Keratinocyte (primary cell): ENCODE measurements at places on chromosomes 7 and 10. TPM values are rescaled to one million over a fixed set of nuclear protein-coding genes. Genes with fewer than 3 reads are reported as not detected.

Gene HMX3
- polyA plus RNA-seq, result not detected in 3 replicates

Gene CDHR3
- 0.32 to 1.2 TPM (median 0.64 TPM) in 3 replicates for polyA plus RNA-seq

Gene ACTR3C
- 1.3 to 2.3 TPM (median 1.7 TPM) in 3 replicates for polyA plus RNA-seq

Gene TCAF1
- polyA plus RNA-seq, result 11.0 to 21.3 TPM (median 13.3 TPM) in 3 replicates

DNA sequence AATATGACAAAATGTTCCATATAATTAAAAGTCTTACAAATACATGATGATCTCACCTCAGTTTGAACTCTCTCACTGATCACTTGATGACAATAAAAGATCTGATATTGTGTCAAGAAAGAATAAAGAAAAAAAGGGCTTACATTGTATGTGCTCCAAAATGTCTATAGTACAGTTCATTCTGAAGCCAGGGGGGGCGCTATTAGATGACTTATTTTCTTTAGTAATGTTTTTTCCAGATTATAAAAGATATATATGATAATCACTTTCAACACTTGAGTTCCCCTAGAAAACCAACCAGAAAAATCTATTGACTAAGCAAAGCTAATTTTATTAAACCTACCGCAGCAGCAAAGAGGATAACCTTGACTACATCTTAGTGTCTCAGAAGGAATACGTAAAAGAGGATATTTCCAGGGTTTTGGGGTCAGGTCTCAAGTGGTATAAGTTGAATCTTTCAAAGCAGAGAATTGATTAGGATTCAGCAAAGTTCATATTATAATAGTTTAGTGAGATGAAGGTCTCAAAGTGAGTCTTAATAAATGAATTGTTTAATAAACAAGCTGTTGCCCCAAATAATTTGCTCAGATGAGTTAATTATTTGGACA is 55.8 kb downstream of the PTN start:
- DNase-seq, result no peak

DNA sequence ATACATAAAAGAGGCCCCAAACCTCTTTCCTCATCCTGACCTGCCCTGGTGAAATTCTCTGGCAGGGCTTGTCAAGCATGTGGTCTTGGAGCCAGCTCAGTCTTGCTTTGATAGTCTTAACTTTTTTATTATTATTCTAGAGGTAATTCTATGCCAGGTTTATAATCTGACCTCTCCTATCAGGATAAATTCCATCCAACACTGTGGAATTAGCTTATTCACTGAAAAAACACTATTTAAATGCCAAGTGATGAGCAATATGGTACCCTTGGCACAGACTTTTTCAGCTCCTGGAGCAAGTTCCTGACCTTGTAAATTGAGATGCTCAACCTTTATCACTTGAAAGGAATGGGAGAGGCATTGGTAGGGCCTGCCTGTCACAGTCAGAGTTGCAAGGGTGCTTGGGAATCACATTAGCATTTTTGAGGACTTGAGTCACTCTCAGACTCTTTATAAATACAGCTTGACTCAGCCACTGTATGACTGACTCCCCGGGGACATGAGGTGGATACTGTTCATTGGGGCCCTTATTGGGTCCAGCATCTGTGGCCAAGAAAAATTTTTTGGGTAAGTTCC is at the start of gene CPA4:
TSS of gene CPA4 (plus strand) at position 480 of the 576 bp plus-strand sequence. CDS start at position 500, 20 bp downstream.
- DNase-seq, result peak; percentile 97

- DNase-seq, result no peak
Observed at GRCh38 chr7:2948749-2949148, 94.9 kb downstream of the CARD11 start.

DNA sequence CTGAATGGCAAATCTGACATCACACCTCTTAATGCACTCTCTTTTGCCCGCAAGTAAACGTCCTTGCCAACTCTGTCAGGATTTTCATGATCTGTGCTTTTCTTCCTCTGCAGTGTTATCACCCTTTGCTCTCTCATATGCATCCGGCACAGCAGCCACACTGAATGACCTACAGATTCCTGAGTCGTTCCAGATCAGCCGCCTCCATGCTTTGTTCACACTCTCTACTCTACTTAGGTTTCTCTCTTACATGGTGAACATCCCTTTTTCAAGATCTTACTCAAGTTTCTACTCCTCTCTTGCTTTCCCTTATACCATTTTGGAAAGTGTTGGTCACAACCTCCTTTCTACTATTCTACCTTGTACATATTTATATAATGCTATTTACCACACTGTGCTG is 127.7 kb upstream of the AOAH start:
- DNase-seq, result no peak

- no peak for DNase-seq
Observed at GRCh38 chr10:32070645-32071044, 14.4 kb upstream of the KIF5B start.

DNA sequence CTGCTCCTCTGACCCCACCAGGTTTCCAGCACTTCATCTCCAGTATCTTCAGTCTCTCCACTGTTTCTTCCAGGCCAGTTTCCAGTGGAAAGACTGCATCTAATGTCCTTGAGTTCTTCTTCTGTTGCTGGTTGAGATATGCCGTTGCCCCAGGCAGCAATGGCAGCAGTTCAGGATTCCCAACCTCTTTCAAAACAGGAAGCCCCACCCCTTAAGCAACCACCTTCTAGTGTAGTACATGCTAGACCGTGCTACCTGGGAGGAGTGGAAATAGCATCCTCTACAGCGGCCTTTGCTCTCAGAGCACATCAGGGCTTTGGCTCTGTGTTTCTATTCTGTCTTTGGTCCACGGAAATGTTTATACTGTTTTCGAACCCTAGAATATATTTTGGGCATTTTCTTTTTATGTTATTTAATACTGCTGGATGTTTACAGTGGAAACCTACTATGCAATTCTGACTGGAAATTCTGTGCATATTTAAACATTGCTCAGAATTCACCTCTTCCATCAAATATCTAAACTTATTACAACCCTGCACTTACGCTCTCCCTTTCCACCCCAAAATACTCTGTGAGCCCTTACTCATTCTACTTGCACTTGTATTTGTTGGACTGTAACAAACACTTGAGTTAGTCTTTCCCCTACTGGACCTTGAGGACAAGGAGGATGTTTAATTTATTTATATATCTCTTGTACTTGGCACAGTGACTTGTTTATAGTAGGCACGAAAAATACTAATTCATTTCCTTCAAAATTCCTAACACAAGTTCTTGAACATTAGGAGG is 8.5 kb upstream of the BPGM start:
- DNase-seq, result peak; percentile 69

DNA sequence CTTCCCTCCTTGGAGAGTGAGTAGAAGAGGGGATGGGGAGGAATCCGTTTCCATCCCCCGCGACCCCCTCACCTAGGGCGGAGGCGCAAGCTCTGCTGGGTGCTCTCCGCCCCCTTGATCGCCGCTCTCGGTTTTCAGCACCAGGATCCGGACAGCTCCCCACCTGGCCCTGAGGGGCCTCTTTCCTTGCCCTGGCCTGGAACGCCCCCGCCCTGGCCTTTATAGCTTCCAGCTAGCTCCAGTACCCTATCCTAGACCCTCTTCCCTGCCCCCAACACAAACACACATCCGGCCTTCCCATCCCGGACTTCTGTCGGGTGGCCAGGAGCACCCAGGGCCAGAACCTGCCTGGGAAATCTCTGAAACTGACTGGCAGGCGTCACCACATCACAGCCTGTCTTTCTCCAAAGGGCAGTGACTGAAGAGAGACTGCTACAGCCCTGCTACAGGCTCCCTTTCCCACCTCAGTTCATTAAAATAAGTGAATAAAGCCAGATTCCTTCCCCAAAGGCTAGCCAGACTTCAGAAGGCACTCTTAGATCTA is 72.3 kb upstream of the LEP start:
- DNase-seq, result no peak

DNA sequence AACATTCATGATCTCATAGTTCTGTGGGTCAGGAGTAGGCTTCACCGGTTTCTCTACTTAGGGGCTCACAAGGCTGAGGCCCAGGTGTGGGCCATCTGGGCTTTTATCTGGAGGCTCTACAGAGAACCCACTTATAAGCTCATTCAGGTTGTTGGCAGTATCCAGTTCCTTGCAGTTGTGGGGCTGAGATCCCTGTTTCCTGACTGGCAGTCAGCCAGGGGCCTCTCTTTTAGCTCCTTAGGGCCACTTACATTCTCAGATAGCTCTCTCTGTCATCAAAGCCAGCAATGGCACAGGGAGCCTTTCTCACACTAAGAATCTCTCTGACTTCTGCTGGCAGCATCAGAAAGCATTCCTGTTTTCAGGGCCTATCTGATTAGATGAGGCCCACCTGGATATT is 18.2 kb upstream of the HECTD2 start:
- no peak for DNase-seq

GRCh38 chr7:105493923-105494315 is 28.2 kb downstream of the PUS7 start:
- no peak for DNase-seq

GRCh38 chr7:151426441-151426903 is 13.5 kb downstream of the CRYGN start:
- DNase-seq, result no peak

DNA sequence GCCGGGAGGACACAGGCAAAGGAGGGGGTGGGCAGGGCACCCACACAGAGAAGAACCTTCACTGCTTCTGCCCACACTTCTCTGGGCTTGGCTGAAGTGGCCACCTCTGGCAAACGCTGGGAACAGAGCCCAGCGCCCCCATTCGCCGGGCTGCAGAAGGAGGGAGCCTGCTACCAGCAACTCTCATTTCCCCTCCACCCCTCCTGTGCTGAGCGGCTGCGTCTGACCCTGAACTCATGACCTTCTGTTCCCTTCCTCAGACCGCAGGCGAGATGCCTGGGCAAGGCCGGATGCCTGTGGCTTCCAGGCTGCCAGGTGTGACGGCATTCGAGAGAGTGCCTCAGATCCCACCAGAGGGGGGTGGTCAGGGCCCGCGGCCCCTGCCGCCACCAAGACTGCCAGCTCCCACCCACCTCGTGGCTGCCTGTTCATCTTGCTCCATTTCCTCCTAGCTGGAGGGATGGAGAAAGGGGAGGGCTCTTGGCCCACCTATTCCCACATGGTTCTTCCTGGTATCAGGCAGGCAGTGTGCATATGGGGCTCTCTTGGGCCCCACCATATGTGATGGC is 19.8 kb downstream of the DNAJB12 start:
- no peak for DNase-seq

- no peak for DNase-seq
Observed at GRCh38 chr10:105359708-105360107, 718.6 kb downstream of the SORCS3 start.

GRCh38 chr7:122492007-122492406 is 187.5 kb upstream of the FEZF1 start:
- no peak for DNase-seq
